ENCODE measurements at places on chromosomes 7 and 10. TPM values are rescaled to one million over a fixed set of nuclear protein-coding genes. Genes with fewer than 3 reads are reported as not detected.

Gene NACAD
- total RNA-seq, result 1.5 TPM

- DNase-seq, result peak; percentile 70
Observed at GRCh38 chr10:122126763-122127659, 138.0 kb downstream of the TACC2 start.

DNA sequence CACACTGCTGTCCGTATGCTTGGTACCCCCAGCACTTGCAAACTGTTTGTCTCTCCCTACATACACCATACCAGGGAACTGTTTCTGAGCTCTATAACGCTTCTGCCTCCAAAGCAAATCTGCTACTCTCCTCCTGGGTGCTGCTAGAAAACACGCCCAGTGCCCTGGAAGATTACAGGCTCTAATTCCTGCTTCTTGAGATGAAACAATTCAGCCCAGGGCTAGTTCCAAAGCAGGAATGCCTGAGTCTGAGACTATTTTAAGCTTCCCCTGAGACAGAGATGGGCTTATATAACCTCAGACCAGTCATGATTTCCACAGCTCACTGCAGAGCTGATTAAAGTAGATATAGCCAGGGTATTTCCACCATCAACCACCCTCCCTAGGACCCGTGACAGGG lies 327.1 kb downstream of the GPR158 start:
- DNase-seq, result no peak

DNA sequence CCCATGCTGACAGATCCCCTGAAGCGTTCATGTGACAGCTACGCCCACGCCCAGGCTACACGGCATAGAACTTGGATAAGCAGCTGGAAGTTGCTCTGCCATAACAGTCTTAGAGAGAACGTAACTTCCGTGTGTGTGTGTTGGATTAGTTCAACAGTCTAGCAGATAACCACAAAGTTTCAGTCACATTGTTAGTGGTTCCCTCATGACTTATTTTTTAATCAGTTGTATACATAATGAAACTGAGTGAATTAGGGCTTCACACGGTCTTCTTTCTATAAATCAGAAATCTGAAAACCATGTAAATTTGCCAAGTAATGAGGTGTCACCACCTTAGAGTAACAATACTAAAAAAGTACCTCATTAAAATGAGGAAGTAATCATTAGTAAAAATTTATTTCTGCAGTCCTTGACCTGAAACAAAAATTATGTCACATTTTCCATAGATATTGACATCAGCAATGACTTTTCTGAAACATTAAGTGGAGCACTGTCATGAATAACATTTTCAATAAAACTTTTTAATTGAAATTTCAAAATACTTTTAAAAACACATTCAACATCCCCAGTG lies 21.7 kb upstream of the MACC1 start:
- DNase-seq, result no peak

DNA sequence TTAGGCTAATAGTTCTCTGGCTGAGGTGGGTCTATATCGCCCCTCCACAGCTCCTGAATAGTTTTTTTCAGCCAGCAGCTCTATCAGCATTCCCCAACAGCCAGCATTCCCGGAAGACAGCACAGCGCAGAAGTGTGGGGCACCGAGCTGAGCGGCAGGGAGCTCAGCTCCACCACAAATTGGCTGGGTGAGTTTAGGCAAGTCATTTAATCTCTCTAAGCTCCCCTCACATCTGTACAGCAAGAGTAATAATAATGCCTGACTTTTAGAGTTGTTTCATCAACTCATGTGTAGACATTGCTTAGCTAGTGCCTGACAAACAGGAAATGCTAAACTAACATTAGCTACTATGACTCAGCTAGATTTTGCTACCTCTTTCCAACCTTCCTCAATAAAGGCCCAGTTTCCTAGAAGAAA lies 247.9 kb upstream of the PTN start:
- DNase-seq, result no peak

GRCh38 chr7:4805110-4805983 lies 29.9 kb downstream of the AP5Z1 start:
- DNase-seq, result no peak

DNA sequence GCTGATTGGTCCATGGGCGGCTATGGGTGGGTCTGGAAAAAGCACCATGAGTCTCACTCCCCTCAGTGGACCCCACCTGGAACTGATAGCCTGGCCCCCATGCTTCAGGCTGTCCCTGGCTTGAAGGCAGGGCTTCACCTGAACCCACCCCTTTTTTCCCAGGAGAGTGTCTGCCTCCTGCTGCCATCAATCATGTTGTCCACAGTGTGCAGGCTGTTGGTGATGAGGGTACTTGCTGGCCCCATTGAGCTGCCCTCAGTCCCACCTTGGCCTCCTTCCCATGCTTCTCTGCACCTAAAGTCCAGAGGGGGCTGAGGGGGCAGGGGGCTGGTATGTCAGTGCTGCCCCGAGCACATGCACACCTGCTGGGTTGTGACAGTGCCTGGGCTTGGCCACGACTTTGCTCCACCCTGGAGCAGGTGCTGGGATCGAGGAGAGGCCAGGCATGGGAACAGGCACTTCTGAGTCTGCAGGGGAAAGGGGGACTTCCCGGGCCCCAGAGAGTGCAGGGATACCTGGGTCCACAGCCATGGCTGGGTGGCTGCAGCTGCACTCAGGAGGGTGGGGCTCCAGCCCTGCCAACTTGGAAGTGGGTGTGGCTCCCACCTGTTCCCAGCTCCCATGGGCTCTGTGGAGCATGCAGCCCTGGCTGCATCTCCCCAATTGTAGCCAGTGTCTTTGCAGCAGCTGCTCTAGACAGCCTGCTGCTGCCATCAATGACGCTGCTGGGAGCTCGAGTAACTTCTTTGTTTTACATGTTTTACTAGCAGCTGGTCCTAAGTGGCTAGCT lies 56.9 kb downstream of the ADK start:
- DNase-seq, result peak; percentile 81

GRCh38 chr7:131546583-131547141 lies 9.8 kb downstream of the PODXL start:
- DNase-seq, result no peak

- DNase-seq, result no peak
Observed at GRCh38 chr7:43790834-43791233, 32.4 kb downstream of the BLVRA start.

- DNase-seq, result no peak
Observed at GRCh38 chr7:2465928-2466327, 10.3 kb downstream of the GRIFIN start.

Gene TAS2R40
- total RNA-seq, result not detected

- no peak for DNase-seq
Observed at GRCh38 chr10:126843299-126843934, 61.8 kb upstream of the DOCK1 start.

- DNase-seq, result no peak
Observed at GRCh38 chr10:79496896-79497295, 15.4 kb upstream of the EIF5AL1 start.

- DNase-seq, result no peak
Observed at GRCh38 chr10:86824151-86824550, 67.7 kb downstream of the BMPR1A start.

Gene CAMK2B
- 64.8 TPM for total RNA-seq

Gene ANKRD22
- total RNA-seq, result not detected

DNA sequence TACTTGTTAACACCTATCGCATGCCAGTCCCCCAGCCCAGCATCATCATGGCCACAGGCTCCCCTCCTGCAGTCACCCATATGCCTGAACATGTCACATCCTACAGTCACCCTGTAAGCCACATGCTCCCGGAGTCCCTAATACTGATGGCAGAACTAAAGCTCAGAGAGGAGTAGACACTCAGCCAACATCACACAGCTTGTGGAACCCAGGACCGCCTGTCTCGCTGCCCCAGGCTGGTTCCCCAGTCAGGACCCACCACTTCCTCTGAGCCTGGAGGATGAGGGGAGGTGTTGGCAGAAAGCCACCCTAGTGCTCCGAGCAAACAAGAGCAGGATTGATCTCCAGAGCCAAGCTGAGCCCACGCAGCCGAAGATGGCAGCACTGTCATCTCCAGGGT lies 85.0 kb upstream of the MYL10 start:
- no peak for DNase-seq

GRCh38 chr7:139776486-139777132 lies 1.2 kb downstream of the HIPK2 start:
- no peak for DNase-seq

Gene LBX1
- total RNA-seq, result 13.4 TPM

DNA sequence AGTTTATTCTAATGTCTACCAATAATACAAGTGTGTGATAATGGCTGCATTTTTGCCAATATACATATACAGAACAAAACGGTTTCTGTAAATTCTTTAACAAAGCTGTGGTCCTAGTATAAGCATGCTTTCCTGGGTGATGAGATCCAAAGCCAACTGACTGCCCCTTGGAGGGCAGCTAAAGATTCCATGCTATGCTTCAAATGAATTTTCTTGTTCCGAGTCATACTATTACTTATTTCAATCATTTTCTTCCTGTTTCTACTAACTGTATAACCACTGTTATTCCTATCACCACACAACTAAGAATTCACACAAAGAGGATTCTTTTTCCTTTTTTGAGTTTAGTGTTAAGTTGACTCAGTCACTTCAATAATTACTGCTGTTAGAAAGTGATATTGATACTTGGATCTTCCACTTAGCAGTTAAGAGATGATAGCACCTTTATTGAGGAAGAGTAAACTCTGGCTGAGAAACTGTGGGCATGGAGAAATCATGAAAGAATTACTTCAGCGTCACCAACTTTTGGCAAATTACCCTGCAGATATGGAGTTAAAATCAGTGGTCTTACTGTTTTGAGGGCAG lies 197.5 kb downstream of the ARL4A start:
- no peak for DNase-seq

Data from gastrocnemius medialis (tissue), 4 donors.